Liver (tissue), 10 donors: ENCODE measurements at places on chromosomes 6 and 20. TPM values are rescaled to one million over a fixed set of nuclear protein-coding genes. Genes with fewer than 3 reads are reported as not detected.

The CNR1 gene
- total RNA-seq = 0.67 TPM

The TFAP2B gene
- total RNA-seq = not detected

The ZNF133 gene
- total RNA-seq = 8.4 TPM

The CHRNA4 gene
- not detected for total RNA-seq

The SMOC2 gene
- 0.23 TPM for total RNA-seq

The TMX4 gene
- 17.3 TPM for total RNA-seq

The C6orf15 gene
- total RNA-seq = not detected
